Astrocyte (in vitro differentiated cells and primary cell): ENCODE measurements at places on chromosomes 7 and 10. TPM values are rescaled to one million over a fixed set of nuclear protein-coding genes. Genes with fewer than 3 reads are reported as not detected.

DNA sequence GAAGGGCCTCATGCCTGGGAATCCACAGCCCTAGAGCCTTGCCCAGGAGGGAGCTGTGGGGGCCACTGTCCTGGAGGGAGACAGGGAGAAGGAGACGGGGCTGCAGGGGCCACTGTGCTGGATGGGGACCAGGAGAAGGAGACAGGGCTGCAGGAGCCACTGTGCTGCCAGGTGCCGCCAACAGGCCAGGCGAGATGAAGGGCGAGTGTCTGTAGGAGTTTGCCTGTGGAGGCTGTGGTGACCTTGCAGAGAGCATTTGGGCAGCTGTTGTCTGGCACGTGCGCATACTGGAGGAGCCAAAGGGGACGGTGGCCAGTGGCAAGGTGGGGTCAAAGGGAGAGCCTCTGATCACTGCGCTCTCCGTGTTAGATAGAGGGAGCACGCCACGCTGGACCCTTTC, 79.2 kb downstream of the NKX6-2 start:
- no peaks in the 10 kb centered on the region for H3K4me1 ChIP-seq
- H3K4me3 ChIP-seq: no peak overlapping the region
- peaks cover 2% of the 10 kb centered on the region for H3K36me3 ChIP-seq
- H3K27me3 ChIP-seq: no peaks in the 10 kb centered on the region
- DNase-seq: no peak

- H3K36me3 ChIP-seq: no peaks in the 10 kb centered on the region
- no peak for DNase-seq
- H3K4me3 ChIP-seq: no peak overlapping the region
- no peaks in the 10 kb centered on the region for H3K27me3 ChIP-seq
These were observed 84.6 kb downstream of the ABLIM1 start for GRCh38 chr10:114573330-114574045.

GRCh38 chr7:134768243-134768642, 11.2 kb upstream of the CALD1 start:
- no peak overlapping the region for H3K27ac ChIP-seq
- no peak overlapping the region for H3K4me3 ChIP-seq
- peaks cover 11% of the 10 kb centered on the region for H3K4me1 ChIP-seq
- no peak for DNase-seq
- no peaks in the 10 kb centered on the region for H3K27me3 ChIP-seq

GRCh38 chr7:155700847-155701246, 56.4 kb downstream of the RBM33 start:
- no peak overlapping the region for H3K4me3 ChIP-seq
- H3K27me3 ChIP-seq: no peaks in the 10 kb centered on the region
- H3K27ac ChIP-seq: no peak overlapping the region
- no peak for DNase-seq
- peaks cover 6% of the 10 kb centered on the region for H3K4me1 ChIP-seq

DNA sequence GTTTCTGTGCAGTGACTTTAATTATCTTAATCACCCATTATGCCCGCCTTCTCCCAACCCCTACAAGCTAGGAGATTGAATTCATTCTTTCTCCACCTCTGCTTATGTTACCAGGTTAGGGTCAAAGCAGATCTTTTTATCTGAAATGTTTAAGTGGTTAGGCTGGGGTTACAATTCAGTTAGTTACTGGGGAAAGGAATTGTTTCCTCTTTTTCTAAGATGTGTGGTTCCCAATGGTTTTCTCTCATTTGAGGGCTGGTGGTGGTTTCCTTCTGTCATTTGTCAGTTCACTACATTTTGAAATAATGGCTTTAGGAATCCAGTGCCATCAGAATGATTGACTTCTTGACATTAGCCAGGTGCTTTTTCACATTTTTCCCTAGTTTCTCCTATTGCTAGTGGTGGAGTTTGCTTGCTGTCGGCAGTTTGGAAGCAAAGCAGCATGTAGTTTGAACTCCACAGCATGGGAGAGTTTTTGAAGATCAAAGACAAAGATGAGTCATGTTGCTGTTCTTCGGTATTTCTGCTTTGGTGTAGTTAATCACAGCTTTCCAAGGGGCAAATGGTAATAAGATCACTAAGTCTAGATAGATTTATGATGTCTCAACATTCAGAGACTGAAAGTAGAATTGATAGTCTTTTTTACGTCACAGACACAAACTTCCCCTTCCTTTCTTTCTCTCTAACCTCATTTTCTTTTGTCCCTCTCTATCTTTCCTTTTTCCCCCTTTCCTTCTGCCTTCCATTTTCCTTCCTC, 168.2 kb downstream of the SND1 start:
- no peak overlapping the region for H3K4me3 ChIP-seq
- peak; percentile 86 for DNase-seq
- peak overlapping the region; percentile 14 for H3K27ac ChIP-seq
- H3K4me1 ChIP-seq: peaks cover 16% of the 10 kb centered on the region

DNA sequence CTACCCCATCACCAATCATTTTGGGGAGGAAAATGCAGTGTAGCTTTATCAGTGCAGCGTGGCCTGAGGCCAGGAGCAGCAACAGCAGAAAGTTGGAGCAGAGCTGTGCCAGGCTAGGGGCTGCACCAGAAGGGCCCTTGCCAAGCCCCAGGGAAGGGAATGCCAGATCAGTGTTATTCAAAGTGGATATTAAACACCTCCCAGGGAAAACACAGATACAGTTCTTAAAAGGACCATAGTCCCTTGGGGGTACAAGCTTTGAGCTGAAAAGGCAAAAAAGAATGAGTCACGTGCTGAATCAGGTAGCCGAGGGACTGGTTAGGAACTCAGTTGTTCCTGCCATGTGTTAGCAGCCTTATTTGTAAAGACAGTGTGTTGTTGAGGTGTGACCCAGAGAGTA, 54.0 kb downstream of the GSDME start:
- H3K4me1 ChIP-seq: peaks cover 37% of the 10 kb centered on the region
- H3K36me3 ChIP-seq: no peaks in the 10 kb centered on the region
- H3K4me3 ChIP-seq: no peak overlapping the region
- no peak overlapping the region for H3K27ac ChIP-seq

GRCh38 chr10:17507538-17507937, 53.1 kb upstream of the ST8SIA6 start:
- H3K27ac ChIP-seq: no peak overlapping the region
- DNase-seq: no peak
- no peaks in the 10 kb centered on the region for H3K27me3 ChIP-seq
- peaks cover 29% of the 10 kb centered on the region for H3K4me1 ChIP-seq
- no peak overlapping the region for H3K4me3 ChIP-seq

DNA sequence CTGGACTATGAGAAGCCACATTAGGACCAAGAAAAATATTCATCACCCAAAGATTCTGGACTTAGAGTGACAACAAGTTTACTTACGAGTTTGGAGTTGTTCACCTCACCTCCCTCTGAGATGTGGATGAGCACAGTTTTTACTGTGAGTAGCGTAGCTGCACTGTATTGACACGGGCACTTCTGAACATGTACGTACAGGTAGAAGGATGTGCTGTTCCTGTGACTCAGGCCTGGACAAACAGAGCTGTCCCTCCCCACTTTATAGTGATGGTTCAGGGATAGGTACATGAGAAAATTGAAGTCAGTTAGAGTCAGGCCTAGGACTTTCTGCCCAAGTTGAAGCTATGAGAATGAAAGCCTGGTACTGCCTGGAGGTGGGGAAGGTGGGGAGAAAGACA, 80.9 kb upstream of the DYNC1I1 start:
- DNase-seq: no peak
- no peak overlapping the region for H3K4me3 ChIP-seq
- no peaks in the 10 kb centered on the region for H3K27me3 ChIP-seq

DNA sequence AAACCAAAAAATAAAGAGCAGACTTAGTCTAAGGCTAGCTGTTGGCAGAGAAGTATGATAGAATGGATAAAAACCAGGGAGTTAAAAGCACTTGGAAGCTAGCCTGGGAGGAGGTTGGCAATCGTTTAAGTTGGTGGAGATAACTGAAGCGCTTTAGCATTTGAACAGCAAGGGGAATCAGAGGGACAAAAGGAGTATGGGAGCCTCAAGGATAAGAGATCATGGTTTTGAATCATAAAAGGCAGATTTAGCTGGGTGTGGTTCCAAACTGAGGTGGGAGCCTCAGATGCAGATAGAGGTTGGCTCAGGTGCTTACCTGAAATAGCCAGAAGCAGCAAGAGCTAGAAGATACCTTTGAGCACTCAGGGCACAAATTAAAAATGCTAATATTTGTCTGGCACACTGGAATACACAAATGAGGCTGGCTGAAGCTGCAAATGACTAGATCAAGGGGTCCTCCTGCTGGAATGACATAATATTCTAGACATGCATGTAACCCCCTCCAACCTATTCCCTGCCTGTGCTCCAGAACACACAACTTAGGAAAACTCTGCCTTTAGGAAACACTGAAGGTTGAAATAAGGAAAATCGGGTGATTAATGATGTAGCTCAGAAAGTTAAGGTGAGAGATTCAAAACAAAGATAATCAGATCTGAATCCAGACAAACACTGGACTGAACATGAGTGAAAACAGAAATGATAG, 372.3 kb upstream of the LRRN3 start:
- H3K36me3 ChIP-seq: no peaks in the 10 kb centered on the region
- no peaks in the 10 kb centered on the region for H3K4me1 ChIP-seq
- no peak overlapping the region for H3K4me3 ChIP-seq
- no peak for DNase-seq

DNA sequence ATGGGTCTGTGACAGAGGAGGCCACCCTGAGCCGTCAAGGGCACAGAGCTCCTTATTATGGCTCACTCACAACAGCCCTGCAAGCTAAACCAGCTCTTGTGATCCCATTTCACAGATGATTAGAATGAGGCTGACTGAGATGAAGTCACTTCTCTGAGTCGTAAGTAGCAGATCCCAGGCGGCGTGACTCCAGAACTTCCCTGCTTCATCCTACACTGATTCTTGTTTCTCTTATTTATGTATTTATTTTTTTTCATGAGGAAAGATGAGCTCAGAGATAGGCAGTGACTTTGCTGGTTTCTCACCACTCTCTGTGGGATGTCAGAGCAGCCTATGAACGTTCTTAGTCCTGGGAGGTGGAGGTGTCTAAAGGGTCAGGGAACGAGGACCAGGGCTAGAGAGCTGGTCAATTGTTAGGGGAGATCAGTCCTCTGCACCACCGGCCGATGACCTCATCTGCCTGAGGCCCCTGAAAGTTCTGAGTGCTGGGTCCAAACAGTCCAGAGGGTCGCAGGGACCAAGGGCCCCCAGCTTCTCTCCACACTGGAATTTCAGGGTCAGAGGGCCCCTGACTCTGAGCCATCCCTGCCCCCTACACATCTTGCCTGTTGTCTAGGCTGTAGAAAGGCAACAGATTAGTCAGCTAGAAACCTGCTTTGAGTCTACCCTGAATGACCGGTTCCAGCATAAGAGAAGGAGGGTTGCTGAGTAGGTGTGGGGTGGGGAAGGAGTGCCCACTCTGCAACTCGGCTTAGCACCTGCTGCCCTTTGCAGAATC, 17.9 kb downstream of the CLRN3 start:
- H3K36me3 ChIP-seq: no peaks in the 10 kb centered on the region
- H3K27ac ChIP-seq: no peak overlapping the region
- no peaks in the 10 kb centered on the region for H3K4me1 ChIP-seq

GRCh38 chr10:80416479-80417098, 8.2 kb downstream of the PRXL2A start:
- peaks cover 16% of the 10 kb centered on the region for H3K4me1 ChIP-seq
- H3K4me3 ChIP-seq: no peak overlapping the region
- peak; percentile 16 for DNase-seq
- H3K36me3 ChIP-seq: no peaks in the 10 kb centered on the region
- H3K27me3 ChIP-seq: no peaks in the 10 kb centered on the region

DNA sequence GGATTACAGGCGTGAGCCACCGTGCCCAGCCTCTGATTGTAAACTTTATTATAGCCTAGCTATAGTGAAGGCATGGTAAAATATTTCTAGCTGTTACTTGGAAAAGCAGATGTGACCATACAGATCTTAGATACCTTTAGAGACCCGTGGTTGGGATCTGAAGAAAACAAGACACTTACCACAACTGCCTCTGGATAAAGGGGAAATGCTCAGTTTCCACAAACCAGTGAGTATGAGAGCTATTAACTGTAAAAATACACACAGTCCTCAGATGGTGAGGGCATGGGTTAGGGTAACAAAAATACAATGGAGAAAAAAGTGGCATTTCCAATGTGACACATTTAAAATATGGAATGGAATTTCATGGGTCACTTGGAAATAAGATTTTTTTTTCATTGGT, 63.0 kb downstream of the ZNF438 start:
- no peaks in the 10 kb centered on the region for H3K4me1 ChIP-seq
- no peaks in the 10 kb centered on the region for H3K36me3 ChIP-seq
- H3K27ac ChIP-seq: no peak overlapping the region
- no peaks in the 10 kb centered on the region for H3K27me3 ChIP-seq
- no peak for DNase-seq

DNA sequence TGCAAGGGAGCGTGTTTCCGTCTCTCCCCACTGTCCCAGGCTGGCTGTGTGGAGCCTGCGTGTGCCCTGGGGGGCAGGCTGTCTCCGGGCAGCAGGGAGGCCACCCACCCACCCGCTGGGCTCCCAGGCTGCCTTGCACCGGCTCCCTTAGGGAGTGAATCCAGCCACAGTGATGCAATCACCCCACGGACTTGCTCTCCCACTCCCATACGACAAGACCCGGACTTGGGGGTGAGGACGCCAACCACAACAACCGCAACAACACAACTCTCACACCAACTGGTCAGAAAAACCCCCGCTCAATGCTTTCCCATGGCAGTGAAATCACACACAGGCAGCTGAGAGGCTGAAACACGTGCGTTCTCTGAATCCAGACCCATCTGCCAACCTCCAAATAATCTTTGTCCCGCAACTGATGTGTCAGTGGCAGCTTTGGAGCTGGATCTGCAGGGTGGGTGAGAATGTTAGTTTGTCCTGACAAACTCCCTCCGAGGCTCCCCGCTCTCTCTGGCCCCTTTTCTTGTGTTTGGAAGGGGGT, 62.7 kb upstream of the DDC start:
- DNase-seq: no peak
- H3K27me3 ChIP-seq: no peaks in the 10 kb centered on the region
- no peak overlapping the region for H3K4me3 ChIP-seq
- H3K27ac ChIP-seq: no peak overlapping the region
- no peaks in the 10 kb centered on the region for H3K4me1 ChIP-seq

DNA sequence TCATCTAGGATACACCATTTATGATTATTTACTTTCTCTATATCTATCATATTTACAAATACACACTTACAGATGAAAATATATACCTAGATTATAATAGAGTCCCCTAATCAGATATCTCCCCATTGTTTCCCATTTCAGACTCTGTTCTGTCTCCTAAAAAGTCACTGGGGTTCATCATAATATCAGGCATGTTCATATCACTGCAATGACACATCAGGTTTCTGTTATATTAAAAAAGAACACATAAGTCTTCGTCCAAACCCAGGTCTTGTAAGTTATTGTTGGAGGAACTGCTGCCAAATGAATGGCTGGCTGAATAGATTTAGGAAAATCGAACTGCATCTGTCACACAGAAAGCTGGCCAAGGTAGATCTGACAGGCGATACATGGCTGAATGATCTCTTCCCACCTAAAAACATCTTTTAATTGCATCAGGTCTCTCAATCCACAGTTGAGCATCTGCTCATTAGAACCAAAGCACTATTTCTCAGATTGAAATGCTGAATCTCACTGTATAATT, 178.7 kb downstream of the CACNA2D1 start:
- H3K27ac ChIP-seq: no peak overlapping the region
- no peak for DNase-seq
- no peak overlapping the region for H3K4me3 ChIP-seq
- H3K27me3 ChIP-seq: no peaks in the 10 kb centered on the region

GRCh38 chr10:104081998-104082397, 3.7 kb downstream of the COL17A1 start:
- no peak for DNase-seq
- H3K27me3 ChIP-seq: no peaks in the 10 kb centered on the region
- no peak overlapping the region for H3K4me3 ChIP-seq
- no peaks in the 10 kb centered on the region for H3K36me3 ChIP-seq

TRIM50 gene
- total RNA-seq: not detected in 2 replicates

SFRP4 gene
- 0.19 and 0.39 TPM in 2 replicates for total RNA-seq

ENTPD1 gene
- total RNA-seq: 0.77 and 0.95 TPM in 2 replicates

KCND2 gene
- total RNA-seq: 0.24 and 0.30 TPM in 2 replicates

CD36 gene
- total RNA-seq: 1.7 and 2.6 TPM in 2 replicates

SPDYE9 gene
- total RNA-seq: not detected in 2 replicates

NUTM2E gene
- 0.50 TPM in 1 of 2 replicates, not detected in the other for total RNA-seq
